ENCODE measurements at places on chromosomes 7 and 10. TPM values are rescaled to one million over a fixed set of nuclear protein-coding genes. Genes with fewer than 3 reads are reported as not detected.

The UCMA gene
- total RNA-seq, result not detected

The PON1 gene
- 8.9 TPM for total RNA-seq

The MDH2 gene
- 135 TPM for total RNA-seq

The ACSL5 gene
- total RNA-seq, result 34.1 TPM

The TMEM236 gene
- total RNA-seq, result 0.46 TPM

The AGR2 gene
- total RNA-seq, result 979 TPM

The SFRP5 gene
- total RNA-seq, result 584 TPM

The SUN3 gene
- total RNA-seq, result not detected

The AS3MT gene
- total RNA-seq, result 5.4 TPM

DNA sequence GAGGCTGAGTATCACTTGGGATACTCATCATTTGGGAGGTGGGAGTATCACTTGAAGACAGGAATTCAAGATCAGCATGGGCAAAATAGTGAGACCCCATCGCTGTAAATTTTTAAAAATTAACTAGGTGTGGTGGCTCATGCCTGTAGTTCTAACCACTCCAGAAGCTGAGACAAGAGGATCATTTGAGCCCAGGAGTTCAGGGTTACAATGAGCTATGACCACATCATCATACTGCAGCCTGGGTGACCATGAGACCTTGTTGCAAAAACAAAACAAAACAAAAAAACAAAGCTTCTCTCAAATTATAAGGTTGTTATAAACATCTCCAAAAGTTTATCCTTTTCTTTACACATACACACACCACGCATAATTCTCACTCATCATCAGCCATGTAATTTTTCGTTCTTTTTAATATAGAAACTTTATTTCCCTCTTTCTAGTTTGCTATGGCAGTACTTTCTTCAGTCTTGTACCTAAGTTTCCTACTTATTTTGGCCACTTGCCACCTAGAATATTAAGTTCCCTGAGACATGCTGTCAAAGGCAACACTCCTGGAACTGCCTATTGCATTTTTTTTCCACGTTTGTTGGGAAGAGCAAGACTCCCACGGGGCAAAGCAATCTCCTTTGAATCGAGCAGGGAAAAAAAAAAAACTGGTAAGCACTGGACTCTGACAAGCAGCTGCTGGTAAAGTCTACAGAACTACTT, 37.1 kb downstream of the SKIDA1 start:
- no peak for DNase-seq

DNA sequence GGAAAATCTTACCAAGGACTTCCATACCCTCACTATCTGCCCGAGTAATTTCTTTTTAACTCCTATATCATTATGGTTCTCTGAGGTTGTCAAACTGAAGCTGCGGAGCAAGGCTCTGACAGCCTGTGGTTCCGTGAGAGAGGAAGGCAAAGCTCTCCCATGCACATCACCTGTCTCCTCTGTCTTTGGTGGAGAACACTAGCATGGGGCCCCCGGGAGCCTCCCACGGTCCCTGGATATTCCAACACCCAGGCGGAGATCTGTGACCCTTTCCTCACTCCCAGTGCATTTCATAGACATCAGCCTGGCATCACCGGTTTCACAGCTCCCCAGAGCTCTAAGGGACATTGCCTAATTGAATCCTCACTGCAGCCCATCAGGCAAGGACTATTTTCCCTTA, 10.4 kb downstream of the RBP4 start:
- no peak for DNase-seq

GRCh38 chr7:5203183-5203537, 13.1 kb downstream of the WIPI2 start:
- no peak for DNase-seq

DNA sequence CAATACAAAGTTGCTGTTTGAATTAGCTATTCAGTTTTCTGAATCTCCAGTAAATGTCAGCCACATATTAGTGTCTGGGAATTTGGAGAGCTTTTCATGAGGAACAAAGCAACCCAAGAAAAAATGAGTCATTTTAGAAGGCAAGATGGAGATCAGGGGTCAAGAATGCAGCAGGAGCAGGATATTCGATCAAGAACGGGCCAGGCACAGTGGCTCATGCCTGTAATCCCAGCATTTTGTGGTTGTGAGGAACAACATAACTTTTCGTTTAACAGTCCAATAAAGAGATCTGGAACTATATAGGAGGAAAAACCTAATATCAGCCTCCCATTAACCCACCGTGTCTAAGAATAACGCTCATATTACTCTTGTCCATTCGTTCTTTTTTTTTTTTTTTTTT, 600.5 kb downstream of the MAGI2 start:
- DNase-seq, result no peak

- no peak for DNase-seq
Observed at GRCh38 chr7:818031-818699, 14.1 kb upstream of the SUN1 start.

- DNase-seq, result no peak
Observed at GRCh38 chr10:28842321-28842720, 165.0 kb downstream of the BAMBI start.

- DNase-seq, result no peak
Observed at GRCh38 chr10:88968391-88968790, 15.8 kb upstream of the ACTA2 start.

- no peak for DNase-seq
Observed at GRCh38 chr10:58044072-58044471, 223.6 kb downstream of the IPMK start.

- DNase-seq, result no peak
Observed at GRCh38 chr7:107233174-107233573, 64.4 kb downstream of the HBP1 start.

DNA sequence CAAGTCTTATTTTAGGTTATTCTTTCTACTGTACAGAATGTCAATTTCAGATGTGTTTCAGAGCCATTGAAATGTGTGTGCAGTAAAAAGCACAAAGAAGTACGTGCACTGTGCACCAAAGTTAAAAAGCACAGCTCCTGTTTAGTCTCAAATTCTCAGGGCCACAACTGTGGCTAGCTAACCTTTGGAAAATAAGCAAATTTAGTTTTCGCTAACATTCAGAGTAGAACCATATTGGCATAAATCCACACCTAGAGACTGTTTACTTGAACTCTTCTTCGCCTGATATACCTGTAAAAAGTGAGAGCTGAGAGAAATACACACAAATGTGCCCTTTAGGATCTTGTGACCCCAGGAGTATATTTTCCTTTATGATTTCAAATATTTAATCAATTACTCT, 353.9 kb downstream of the TFEC start:
- DNase-seq, result no peak

DNA sequence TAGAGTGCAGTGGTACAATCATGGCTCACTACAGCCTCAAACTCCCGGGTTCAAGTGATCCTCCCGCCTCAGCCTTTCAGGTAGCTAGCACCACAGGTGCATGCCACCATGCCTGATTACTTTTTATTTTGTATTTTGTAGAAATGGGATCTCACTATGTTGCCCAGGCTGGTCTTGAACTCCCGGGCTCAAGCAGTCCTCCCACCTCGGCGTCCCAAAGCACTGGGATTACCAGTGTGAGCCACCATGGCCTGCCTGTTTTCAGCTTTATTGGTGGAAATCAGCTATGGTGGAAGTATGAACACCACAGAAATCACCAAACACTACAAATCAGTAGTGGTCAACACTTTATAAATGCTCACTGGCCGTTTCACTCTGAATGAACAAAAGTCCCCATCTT, 299.9 kb upstream of the LYZL1 start:
- DNase-seq, result no peak

- no peak for DNase-seq
Observed at GRCh38 chr7:54719974-54720373, 39.0 kb downstream of the SEC61G start.

- no peak for DNase-seq
Observed at GRCh38 chr7:4014346-4015050, 667.6 kb upstream of the FOXK1 start.

DNA sequence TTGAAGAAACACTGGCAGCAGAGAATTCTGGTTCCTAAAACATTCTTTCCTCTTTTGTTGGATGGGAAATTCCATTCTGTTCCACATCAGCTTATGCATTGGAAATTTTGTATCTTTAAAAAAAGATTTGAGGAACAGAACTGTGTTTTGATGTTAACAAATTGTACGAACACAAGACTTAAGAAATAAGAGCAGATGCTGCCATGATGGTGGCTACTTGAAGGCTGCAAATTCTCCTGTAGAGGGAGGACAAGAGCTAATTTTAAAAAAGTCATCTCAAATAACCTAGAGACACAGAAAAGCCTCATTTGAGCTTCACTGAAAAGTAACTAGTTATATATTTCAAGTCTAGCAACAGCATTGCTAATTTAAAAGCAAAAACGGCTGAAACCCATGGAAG, 29.8 kb downstream of the NDUFB2 start:
- DNase-seq, result no peak

DNA sequence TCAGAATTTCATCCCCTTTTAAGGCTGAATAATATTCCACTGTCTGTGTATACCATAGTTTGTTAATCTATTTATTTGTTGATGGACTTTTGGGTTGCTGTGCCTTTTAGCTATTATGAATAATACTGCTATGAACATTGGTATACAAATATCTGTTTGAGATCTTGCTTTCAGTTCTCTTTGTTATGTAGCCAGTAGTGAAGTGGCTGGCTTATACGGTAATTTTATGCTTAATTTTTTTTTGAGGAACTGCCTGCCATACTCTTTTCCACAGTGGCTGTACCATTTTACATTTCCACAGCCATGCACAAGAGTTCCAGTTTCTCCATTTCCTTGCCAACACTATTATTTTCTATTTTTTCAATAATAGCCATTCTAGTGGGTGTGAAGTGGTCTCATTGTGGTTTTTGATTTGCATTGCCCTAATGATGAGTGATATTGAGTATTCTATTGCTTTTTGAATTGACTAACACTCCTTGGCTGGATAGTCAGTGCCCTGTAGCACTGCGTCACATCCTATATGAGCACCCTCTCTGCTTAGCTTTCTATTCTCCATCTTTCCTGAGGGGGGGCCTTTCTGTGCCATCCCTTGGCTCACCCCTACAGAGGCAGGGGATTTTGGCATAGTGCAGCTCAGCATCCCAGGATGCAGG, 29.4 kb upstream of the RAPGEF5 start:
- DNase-seq, result no peak

- no peak for DNase-seq
Observed at GRCh38 chr7:1850976-1851571, 181.0 kb downstream of the ELFN1 start.

DNA sequence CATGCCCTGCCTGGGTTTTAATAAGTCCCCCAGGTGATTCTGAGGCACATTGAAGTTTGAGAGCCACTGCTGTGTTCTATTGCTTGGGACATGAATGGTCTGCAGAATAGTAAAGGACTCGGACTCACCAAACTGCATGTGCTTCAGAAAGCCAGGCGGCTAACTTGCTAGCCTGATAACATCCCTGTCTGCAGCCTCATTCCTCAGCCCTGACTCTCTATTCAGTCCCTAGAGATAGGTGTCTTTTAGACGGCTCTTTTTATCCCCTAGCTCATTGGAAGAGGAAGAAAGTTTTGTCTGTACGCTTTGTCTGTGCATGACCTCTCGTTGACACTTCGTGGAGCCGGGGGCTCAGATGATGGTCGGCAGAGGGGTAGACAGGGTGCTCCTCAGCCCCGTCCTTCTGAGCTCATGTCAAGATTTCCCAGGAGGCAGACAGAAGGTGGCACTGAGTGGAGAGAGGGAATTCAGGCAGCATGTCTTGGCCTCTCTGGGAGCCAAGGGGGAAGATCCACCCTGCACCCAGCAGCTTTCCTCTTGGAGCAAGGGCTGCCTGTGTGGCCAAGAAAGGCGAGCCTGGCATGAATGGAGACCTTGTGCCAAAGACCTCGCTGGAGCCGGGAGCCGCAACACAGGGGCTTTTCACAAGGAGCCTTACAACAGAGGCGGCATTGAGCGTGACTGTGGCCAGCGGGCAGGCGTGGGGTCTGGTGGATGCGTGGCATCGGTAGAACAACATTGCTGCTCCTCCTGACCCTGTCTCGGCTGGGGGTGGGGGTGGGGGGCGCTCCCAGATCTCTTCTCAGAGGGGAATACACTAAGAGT, 51.1 kb upstream of the PODXL start:
- DNase-seq, result no peak

GRCh38 chr7:68564306-68565135, 1033.8 kb upstream of the AUTS2 start:
- no peak for DNase-seq
